ENCODE measurements at places on chromosomes 13 and 19.
A peak's percentile ranks its signal among the peaks of the same experiment; 100 is the strongest.

- DNase-seq: peak; percentile 21
Observed at GRCh38 chr13:110126391-110126961, 180.5 kb downstream of the COL4A1 start.

GRCh38 chr13:33678906-33679657 is 138.9 kb upstream of the RFC3 start:
- peak; percentile 23 for DNase-seq

DNA sequence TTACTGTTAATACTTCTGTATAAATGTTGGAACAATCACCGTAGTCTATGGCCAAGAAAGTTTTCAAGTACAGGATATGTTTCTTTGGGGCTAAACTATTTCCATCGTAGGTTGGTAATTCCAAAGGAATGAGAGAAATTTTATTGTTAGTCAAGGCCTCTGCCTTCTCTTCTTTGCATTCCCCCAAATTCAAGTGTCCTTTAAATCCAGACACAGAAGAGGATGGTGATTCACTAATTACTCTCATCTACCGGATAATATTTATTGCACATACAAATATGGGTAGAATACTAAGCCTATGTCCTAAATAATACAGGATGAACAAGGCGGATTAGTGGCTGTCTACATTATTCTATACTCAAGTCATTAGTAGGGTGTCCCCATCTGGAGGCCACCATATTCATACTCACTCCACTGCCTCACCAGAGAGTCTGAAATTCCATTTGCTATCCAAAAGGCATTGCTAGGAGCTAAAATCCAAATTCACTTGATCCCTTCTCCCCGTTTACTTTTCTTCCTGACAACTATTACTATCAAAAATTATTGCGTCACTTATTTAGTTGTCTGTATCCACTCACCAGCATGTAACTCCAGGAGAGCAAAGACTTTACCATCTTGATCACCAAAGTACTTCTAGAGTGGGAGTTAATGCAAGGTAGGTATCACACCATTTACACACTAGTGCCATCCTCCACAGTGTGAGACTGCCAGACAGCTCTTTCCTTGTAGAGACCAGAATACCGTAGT is 82.4 kb upstream of the SGCG start:
- DNase-seq: no peak

DNA sequence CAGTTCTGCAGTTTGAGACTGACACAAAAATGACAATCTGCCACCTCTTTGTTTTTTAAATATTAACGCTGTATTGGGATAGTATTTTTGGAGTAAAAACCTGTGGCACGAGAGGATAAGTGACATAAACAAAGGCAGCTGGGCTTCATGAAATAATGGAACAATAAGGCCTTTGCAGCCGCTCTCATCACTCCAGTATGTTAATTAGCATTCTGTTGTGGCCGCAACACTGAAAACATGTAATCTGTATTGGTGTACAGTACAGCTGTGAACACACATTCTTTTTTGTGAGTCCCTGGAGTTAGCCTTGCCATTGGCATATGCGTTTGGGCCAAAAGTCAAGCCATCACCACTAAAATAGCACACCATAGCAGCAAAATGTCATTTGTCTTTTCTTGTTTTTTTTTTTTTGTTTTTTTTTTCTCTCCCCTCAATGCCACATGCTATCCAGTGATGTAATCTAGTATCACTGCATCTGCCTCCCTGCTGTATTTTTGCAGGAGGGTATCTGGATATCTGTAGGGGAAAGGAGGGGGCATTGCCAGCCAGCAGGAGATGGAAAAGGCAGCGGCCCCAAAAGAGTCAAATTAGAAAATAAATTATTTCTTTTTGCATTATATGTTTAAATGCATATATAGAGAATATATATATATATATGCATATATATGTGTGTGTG is 885 bp upstream of the ZNF536 start:
- DNase-seq: no peak

DNA sequence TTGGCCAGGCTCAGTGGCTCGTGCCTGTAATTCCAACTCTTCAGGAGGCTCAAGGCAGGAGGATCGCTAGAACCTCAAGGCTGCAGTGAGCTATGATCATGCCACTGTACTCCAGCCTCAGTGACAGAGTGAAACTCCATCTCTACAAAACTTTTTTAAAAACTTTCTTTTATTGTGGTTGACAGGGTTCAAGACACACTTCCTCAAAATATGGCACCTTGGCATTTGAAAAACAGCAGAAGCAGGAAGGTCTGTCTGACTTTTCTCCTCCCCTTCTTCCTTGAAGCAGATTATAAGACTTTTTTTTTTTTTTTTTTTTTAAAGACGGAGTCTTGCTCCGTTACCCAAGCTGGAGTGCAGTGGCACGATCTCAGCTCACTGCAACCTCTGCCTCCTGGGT is 100.3 kb downstream of the TM9SF2 start:
- DNase-seq: no peak

GRCh38 chr13:88411696-88412095 is 740.5 kb downstream of the SLITRK5 start:
- no peak for DNase-seq

GRCh38 chr13:50361282-50361681 is 346.0 kb downstream of the KCNRG start:
- no peak for DNase-seq

GRCh38 chr19:7887408-7888144 is 734 bp upstream of the LRRC8E start:
- no peak for DNase-seq

- DNase-seq: peak; percentile 88
Observed at GRCh38 chr19:3721131-3721886, 13.1 kb downstream of the TJP3 start.
